ENCODE measurements at places on chromosomes 3 and 15. TPM values are rescaled to one million over a fixed set of nuclear protein-coding genes. Genes with fewer than 3 reads are reported as not detected.

The ACKR4 gene
- 0.22 TPM for total RNA-seq

The IMPG2 gene
- 0.80 TPM for total RNA-seq

The SIDT1 gene
- not detected for total RNA-seq

GRCh38 chr3:155029941-155030340, 50.2 kb upstream of the MME start:
- no peak overlapping the region for H3K4me3 ChIP-seq
- no peaks in the 10 kb centered on the region for H3K36me3 ChIP-seq
- H3K27me3 ChIP-seq = no peaks in the 10 kb centered on the region
- H3K4me1 ChIP-seq = peaks cover 23% of the 10 kb centered on the region
- H3K27ac ChIP-seq = no peak overlapping the region

GRCh38 chr3:149145356-149145755, 15.9 kb downstream of the HPS3 start:
- no peaks in the 10 kb centered on the region for H3K4me1 ChIP-seq
- DNase-seq = no peak
- H3K36me3 ChIP-seq = peaks cover 18% of the 10 kb centered on the region
- no peak overlapping the region for H3K4me3 ChIP-seq

DNA sequence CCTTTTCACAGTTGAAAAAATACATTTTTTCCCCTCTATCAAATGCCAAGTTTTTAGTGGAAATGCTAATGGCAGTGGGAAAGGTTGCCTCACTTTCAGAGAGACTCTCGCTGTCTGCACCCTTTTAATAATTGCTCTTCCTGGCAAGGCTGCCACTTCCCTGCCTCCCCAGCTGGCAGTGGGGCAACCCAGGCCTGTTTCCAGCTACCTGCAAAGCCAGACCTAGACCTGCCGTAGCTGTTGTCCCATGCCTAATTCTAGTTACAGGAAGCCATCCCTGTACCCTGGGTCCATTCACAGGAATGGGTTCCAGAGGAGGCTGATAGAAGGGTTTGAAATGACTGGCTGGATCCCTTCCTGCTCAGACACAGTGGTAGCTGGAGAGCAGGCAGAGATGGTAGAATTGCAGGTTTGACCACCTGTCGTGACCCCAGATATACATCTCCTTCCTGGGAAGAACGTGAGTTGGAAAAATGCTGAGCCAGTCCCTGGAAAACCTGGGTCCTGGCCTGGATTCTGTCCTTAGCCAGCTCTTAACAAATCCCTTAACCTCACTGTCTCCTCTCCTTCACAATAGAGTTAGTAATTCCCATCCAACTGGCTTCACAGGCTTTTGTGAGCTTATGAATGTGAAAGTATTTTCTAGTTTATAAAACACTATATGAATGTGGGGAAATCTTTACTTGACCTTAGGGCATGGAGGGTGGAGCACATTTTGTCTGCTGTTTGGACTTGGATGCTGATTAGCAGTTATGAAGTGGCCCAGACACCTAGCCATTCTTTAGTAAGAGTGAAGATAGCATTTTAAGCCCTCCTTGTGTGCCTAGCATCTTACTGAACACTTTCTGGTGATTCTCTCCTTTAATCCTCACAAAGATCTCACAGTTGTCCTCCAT, 12.9 kb upstream of the ALPK3 start:
- no peaks in the 10 kb centered on the region for H3K27me3 ChIP-seq
- H3K36me3 ChIP-seq = peaks cover 39% of the 10 kb centered on the region
- H3K4me1 ChIP-seq = no peaks in the 10 kb centered on the region
- H3K27ac ChIP-seq = no peak overlapping the region
- H3K4me3 ChIP-seq = no peak overlapping the region
- peak; percentile 32 for DNase-seq

DNA sequence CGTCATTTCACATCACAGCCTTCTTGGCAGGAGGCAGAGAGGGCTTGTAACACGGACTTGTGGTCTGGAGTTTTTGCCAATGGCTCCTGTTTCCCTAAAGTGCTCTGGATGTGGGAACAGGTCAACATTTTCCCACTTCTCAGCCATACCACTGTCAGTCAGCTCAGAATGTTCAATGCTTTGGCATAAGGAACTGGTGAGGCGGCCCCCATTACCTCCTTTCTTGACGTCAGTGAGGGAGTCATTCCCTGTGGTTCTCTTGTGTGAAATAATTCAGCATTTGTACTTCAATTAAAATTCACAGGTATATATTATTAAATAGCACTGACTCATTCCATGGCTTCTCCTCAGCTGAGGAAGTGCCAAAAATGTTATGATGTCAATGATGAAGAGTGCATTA, 167.1 kb downstream of the P3H2 start:
- no peaks in the 10 kb centered on the region for H3K27me3 ChIP-seq
- DNase-seq = no peak
- no peaks in the 10 kb centered on the region for H3K4me1 ChIP-seq
- H3K36me3 ChIP-seq = peaks cover 4% of the 10 kb centered on the region
- no peak overlapping the region for H3K4me3 ChIP-seq

Measured in chondrocyte (in vitro differentiated cells).